NAMALWA (cell line): ENCODE measurements at places on chromosomes 3 and 15.

- DNase-seq = no peak
These were observed 510.6 kb upstream of the SGO1 start for GRCh38 chr3:20696388-20697150.

DNA sequence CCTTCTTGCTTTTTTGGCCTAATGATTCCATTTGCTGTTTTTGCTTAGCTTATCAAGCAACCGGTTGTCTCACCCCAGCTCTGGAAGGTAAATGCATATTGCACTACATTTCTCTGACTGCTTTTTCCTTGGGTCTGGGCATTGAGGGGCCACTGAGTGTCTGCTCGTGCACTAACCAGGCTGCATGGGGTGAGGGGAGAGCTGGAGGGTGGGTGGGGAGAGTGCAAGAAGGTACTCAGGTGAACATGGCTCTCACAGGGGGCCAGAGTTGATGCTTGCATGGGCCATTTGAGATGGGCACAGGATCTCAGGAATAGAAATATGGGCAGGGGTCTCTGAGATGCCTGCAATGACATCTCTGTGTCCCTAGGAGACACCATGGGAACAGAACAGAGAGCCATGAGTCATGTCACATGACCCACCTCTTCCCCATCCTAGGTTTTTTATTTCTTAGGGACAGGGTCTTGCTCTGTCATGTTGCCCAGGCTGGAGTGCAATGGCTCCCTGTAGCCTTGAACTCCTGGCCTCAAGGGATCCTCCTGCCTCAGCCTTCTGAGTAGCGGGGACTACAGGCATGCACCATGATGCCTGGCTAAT is 6.2 kb downstream of the ALPK3 start:
- DNase-seq = no peak

DNA sequence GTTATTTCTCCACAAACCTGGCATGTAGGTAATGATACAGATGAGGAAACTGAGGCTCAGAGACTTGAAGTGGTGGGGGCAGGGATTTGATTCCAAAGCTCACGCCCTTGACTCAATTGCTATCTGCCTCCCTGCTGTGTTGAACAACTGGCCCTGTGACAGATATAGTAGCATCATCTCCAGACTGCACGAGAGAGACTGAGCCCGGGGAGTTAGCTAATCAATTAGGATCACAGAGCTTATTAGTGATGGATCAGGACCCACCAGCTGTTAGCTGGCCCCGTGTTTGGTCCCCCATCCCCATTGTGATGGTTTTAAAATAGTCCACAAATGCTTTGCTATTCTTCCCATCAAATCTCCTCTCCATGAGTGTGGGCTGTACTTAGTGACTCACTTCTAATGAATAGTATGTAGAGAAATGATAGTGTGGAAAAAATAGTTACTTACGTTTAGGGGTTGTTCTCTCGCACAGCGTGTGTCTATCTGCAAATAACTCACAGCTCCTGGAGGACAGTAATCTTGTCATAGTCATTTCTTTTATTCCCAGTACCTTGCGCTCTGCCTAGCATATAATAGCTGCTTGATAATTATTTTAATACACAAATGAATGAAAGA is 74.4 kb upstream of the KLF13 start:
- no peak for DNase-seq

GRCh38 chr15:34241376-34242330 is 16.8 kb downstream of the EMC4 start:
- peak; percentile 69 for DNase-seq

DNA sequence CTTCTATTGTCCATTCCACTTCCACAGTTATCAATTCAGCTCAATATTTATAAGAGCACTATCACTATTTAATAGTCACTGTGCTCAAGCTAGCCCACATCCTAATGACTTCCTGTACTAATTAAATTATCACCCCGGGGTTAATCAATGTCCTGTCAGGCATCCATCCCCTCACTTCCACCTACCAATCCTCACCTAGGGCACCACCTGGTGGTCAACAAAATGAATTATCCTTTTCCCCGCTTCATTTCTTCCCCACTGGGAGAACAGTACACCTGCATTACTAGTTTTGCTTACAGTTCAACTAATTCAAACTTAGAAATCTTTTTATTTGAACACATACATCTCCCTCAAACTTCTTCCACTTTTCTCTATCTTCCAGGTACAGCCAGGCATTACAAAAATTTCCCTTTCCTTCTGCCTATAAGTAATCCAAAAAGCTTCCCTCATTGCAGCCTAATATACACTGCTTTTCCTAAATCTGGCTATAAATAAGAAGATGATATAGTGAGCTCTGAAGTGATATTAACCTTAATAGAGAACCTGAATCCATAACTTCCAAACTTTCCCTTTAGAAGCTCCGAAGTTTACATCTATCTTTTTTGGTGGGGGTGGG is 68.5 kb downstream of the TMCC1 start:
- DNase-seq = peak; percentile 82

DNA sequence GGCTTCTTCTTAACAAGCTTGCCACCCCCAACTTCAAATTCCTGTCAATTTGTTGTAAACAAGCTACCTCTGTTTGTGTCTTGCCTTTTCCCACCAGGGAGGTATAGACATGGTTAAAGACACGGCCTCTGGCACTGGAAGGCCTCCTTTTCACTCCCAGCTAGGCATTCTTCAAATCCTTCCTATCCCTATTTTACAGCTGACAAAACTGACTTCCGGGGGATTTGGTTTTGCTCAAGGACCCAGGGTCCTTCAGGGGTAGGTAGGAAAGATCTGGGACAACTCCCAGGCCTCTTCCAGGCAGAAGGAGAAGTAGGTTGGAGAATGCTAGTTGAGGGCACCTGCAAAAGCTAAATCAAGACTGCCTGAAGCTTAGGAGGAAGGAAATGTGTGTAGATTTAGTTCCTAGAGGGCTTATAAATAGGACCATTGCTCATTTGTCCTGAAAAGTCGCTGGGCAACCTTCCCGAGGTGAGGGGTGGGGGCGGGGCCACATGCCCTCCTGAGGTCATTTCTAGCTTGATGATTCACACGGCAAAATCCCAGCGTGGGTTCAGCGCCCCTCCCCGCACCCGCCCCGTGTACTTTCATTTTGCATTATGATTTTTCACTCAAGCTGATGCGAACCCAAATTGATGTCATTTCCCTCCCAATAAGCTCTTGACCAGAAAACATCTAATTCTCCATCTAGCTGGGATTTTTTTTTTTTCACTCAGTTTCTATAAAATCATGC is 365.5 kb downstream of the SHQ1 start:
- DNase-seq = peak; percentile 1

DNA sequence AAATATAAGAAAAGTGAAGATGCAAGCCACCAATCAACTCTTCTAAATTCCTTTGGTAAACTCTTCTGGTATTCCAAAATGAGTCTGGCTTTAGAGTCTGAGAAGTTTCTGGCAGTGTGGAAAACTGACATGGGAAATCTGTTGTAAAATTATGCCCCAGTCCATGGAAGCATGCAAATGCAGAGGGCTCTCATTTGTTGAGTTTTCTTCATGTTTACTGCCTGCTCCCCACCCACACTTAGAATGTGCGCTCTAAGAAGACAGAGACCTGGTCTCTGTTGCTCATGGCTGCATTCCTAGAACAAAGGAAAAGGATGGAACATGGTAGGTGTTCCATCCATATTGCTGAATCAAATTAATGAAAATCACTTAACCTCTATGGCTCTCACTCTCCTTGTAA is 411.8 kb upstream of the PDZRN3 start:
- no peak for DNase-seq

DNA sequence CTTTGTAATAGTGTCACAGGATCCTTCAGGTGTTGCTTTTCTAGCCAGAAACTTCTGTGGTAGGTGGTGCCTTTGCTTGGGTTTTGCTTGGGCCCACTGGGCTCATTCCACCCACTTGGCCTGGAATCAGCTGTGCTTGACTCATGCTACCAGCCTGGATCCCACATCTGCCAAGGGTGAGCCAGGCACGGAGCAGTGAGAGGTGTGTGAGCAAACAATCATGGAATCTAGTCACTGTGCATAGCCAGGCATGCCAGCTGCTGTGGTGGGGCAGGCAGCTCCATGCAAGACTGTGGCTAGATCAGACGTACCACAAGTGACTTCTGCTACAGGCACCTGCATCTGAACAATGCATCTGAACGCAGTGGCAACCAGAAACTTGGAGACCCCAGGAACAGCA is 275.9 kb downstream of the UBE2E2 start:
- no peak for DNase-seq

DNA sequence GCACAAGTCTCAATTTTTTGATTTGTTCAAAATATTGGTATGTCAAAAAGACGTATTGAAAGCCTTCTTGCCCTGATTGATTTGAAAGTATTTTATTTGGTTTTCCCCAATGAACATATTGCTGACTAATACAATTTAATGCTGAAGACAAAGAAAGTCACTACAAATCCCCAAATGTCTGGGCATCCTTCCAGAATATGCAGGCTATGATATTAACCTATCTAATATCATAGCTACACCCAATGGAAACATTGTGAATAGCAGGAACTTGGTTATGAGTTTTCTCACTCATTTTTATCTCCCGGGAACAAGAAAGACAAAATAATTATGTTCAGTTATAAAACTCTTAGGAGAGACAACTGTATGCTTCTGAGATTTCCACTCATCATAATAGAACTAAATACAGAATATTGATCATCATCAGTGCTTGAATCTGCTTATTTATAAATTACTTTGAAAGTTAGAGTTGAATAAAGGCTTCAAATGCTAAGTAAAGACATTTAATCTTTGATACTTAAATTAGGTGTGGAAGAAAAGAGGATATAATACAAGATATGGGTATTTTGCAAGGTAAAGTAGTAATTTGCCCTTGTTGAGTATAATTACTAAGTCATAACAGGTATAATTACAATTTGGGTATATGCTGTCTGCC is 483.9 kb downstream of the RBMS3 start:
- DNase-seq = peak; percentile 16

GRCh38 chr15:44317423-44318058 is 29.0 kb downstream of the GOLM2 start:
- DNase-seq = no peak

- DNase-seq = no peak
These were observed 361.8 kb downstream of the FGF12 start for GRCh38 chr3:192365571-192365970.

GRCh38 chr3:66527246-66527645 is 26.4 kb upstream of the LRIG1 start:
- no peak for DNase-seq

- no peak for DNase-seq
These were observed 174.8 kb downstream of the POLR2M start for GRCh38 chr15:57881361-57881760.

GRCh38 chr3:150737874-150738679 is 24.9 kb downstream of the SIAH2 start:
- peak; percentile 26 for DNase-seq

DNA sequence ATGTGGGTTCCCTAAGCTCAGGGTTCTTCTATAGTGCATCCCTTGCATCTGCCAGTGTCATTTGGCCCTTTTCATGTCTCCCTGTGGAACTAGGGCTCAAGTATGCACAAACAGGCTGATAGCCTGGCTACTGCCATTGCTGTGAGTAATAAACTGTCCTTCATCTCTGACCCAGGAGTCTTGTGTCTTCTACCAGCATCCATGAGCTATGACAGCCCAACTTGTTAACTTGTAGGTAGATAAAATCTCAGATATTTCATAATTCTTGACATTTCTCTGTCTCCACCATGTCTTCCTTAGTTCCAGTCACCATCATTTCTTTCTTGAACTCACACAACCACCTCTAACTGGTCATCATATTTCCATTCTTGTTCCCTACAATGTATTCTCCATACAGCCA is 19.5 kb upstream of the BCL2L10 start:
- DNase-seq = no peak

- no peak for DNase-seq
These were observed 31.1 kb downstream of the NTRK3 start for GRCh38 chr15:88225461-88225860.
